ENCODE measurements at places on chromosomes 1 and 21. TPM values are rescaled to one million over a fixed set of nuclear protein-coding genes. Genes with fewer than 3 reads are reported as not detected.

Gene AMIGO1
- total RNA-seq, result 1.2 TPM

Gene RPTN
- not detected for total RNA-seq

Gene CHI3L1
- not detected for total RNA-seq

Gene F5
- total RNA-seq, result 0.07 TPM

Gene LMOD1
- not detected for total RNA-seq

Gene LRRC39
- not detected for total RNA-seq

Gene RGS7
- not detected for total RNA-seq

Gene BSND
- total RNA-seq, result not detected

Gene HHIPL2
- 9.4 TPM for total RNA-seq

Gene PRKAA2
- total RNA-seq, result 1.9 TPM

Gene UBL4B
- not detected for total RNA-seq

Gene PTAFR
- 0.10 TPM for total RNA-seq

Gene XPR1
- total RNA-seq, result 17.7 TPM

Gene ANGPTL1
- not detected for total RNA-seq

Gene CENPF
- 80.0 TPM for total RNA-seq

Gene FCRL2
- not detected for total RNA-seq

Gene TMEM201
- total RNA-seq, result 14.4 TPM

Gene FNBP1L
- total RNA-seq, result 27.2 TPM

Gene NKAIN1
- 1.1 TPM for total RNA-seq

Gene OXCT2
- total RNA-seq, result 0.49 TPM

Gene PGLYRP4
- total RNA-seq, result not detected

Gene CD1E
- total RNA-seq, result not detected

Gene AGBL4
- total RNA-seq, result not detected

Gene VHLL
- total RNA-seq, result not detected

Gene RIMS3
- 1.7 TPM for total RNA-seq

Gene KCNJ9
- total RNA-seq, result not detected

Gene SLC44A3
- total RNA-seq, result 1.4 TPM

Data from A549 treated with GW870086 at 1 μM for 4 hours (cell line).